ENCODE measurements at places on chromosomes 2 and 18.

GRCh38 chr2:188243381-188243780 is 48.3 kb upstream of the GULP1 start:
- no peak for DNase-seq

DNA sequence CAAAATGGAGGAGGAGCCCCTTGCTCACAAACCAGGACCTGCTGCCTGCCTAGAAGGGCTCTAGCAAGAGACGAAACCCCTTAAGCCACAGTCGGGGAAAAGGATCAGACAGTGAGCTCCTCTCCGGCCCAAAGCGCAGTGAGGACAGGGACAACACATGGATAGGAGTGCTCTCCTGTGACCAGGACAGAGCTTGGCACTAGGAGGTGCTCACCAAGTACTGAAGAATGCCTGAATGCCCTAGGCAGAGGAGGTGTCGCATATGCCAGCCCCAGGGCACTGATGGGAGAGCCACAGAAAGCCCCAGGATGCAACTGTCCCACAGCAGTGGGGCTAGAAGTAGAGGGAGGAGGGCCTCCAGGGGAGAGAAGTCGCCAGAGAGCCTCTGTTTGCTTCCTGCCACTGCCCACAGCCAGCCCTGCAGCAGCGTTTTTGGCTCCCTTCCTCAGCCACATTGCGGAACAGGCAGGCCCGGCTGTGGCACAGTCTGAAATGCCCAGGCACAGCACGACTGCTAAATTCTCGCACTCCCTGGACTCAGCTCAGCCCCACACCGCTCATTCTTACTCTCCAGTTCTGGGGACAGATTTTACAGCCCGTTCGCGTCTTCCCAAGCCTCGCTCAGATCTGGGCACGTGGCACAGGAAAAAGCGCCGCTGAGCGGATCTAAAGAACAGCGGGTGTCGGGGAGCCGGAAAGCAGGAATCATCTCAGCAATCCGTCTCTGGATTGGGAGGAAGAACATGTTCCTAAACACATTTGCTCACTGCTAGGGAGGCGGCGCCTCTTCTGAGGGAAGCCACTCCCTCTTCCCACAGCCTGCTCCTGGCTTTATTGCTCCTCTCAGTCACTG is 98.7 kb upstream of the POU3F3 start:
- DNase-seq = no peak

DNA sequence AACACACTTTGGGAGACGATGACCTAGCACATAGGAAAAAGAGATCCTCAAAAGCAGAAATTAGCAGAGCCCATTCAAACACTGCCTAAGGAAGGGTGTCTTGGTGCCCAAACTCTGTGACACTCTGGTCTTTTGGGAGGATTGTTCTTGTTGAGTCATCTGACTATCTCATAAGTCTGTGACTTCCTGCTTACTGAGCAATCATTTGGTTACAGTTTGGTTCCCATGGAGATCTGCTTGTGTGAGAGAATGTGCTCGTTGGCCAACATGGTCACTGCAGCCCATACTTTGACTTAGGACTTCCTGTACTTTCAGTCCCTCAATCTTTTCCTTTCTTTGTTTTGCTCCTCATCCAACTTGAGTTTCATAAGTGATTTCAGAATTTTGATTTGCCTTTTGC is 602.9 kb downstream of the NYAP2 start:
- DNase-seq = no peak

DNA sequence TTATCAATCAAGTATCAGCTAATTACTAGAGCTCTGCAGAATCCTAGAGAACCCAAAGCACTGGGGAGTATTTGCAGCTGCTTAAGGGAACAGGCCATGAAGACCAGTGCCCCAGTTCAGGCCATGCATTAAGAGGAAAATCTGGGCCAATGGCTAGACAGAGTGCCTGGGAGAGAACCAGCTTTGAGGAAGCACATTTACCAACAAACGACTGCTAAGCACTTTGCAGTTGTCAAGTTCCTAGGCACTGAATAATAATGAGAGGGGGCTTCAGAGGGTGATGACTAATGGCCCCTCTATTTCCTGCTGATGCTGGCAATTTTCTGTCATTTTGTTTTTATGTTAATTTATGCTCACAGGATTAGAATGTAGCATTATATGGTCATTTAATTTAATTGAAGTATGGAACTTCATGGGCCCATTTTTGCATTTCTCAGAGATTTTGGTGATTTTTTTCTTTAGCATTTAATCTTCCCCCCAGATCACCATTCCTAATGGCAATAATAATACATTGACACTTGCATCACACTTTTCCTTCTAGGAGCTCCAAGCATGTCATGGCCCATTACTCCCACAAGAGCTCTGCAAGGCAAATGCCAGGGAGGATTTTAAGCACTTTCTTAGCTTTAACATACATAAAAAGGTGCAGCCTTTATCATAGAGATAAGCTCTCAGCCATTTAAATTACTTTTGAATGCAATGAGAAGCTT is 147.7 kb upstream of the SPATS2L start:
- DNase-seq = no peak

DNA sequence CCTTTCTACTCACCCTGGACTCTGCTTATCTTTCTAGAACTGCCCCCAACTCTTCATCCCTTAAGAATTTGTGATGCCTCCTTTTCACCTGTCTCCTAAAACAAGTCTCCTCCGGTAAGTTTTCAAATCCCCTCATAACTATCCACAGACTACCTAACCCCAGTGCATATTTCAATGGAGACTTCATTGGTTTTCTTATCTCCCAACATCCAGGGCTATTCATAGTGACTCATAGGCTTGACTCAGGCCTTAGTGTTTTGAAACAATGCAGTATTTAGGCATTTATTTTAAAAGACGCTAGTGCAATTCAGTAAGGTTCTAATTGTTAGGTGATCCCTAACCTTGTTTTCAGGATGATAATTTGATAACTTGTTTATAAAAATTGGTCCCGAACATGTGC is 399.2 kb downstream of the CPS1 start:
- no peak for DNase-seq

DNA sequence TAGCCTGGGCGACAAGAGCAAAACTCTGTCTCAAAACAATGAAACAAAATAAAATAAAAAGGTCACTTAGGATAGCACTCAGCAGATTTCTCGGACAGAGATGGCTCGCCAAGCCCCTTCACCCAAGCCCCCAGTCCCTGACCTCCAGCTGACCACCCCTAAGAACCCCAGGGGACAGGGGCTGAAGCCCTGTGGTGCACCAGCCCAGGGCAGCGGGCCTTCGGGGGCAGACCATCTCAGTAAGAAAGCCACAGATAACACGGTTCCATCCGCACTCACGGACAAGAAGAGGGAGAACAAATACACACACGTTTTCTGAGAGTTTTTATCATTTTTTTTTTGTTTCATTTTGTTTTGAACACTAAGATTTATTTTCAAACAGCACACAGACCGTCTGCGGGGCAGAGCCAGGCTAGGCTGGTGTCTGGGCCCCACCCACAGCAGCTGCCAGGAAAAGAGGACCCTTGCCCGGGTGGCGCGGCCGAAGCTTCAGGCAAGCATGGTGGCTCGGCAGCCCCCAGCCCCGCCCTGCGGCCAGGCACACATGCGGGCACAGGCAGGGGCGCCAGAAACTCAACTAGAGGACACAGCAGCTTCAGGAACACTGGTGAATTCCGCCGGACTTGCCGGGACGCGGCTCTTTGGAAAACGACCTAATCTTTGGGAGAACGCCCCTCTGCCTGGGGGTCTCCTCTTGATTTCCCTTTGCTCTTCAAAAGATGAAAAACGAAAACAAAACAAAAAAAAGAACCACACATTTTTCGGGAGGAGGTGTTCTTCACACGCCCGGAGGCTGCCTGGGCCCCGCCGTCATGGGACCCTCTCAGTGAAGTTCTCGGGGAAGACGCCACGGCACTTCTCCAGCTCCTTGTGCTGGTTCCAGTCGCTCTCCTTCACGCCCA is 59.0 kb downstream of the BIN1 start:
- DNase-seq = no peak

DNA sequence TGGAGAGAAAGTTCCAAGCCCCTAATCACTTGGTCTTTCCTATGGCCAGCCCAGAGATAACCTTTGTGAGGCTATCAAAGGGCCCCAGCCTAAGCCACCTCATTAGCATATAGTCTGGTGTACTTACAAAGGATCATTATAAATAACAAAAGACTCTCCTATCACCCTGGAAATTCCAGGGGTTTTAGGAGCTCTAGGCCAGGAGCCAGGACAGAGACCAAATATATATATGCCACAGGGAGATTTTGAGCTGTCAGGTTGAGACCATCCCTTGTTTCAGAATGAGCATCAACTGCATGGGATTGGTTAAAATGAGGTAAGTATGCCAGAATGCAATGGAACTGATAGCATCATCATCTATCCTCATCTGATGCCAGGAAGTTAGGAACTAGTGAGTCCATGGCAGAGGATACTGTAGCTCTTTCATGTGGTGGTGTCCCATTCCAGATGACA is 32.1 kb upstream of the CHRNA1 start:
- no peak for DNase-seq

DNA sequence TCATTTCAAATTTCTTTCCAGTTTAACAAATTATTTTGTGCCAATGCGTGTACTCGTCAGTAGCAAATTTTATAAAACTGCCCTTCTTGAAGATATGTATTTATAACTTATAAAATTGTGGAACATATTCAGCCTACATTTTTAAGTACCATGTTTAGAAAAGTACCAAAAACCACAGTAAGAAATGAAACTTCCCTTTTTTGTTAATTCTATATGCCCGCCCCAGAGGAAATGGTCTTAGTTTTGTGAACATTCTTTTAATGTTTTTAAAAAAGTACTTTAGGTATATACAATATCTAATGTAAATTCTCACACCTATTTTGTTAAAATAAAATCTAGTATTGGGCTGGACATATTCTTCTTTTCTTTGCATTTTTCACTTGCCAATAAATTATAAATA is 1.2 kb downstream of the UGT1A9 start:
- DNase-seq = no peak

- no peak for DNase-seq
Measured at GRCh38 chr2:63678085-63678484, 89.3 kb downstream of the MDH1 start.

GRCh38 chr2:128591022-128591860 is 272.6 kb upstream of the HS6ST1 start:
- DNase-seq = no peak

- DNase-seq = no peak
Measured at GRCh38 chr2:57461624-57462023, 585.0 kb upstream of the VRK2 start.

- no peak for DNase-seq
Measured at GRCh38 chr18:27184115-27185024, 738 bp downstream of the CHST9 start.

- DNase-seq = no peak
Measured at GRCh38 chr2:128753800-128754199, 435.1 kb upstream of the HS6ST1 start.

DNA sequence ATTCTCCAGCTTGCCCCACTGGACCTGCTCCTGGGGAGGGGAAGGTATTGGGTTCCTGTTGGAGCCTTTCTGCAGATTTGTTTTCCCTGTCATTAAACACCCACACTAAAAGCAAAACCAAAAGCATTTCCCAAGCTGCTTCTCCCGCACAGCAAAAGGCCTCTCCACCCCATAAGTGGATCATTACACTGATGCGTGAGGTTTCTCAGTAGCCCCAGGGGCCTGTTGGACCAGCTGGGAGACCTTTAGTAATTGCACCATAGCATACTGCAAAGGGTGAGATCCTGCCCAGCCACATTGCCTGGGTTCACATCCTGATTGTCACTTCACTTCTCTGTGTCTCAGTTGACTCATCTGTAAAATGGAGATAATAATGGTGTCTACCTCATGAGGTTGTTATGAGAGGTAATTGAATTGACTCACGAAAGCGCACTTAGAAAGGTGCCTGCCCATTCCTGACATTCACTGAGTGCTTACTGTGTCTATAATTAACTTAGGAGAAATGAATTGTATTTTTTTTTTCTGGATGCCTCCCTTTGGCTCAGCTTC is 43.9 kb downstream of the TOGARAM2 start:
- DNase-seq = no peak

DNA sequence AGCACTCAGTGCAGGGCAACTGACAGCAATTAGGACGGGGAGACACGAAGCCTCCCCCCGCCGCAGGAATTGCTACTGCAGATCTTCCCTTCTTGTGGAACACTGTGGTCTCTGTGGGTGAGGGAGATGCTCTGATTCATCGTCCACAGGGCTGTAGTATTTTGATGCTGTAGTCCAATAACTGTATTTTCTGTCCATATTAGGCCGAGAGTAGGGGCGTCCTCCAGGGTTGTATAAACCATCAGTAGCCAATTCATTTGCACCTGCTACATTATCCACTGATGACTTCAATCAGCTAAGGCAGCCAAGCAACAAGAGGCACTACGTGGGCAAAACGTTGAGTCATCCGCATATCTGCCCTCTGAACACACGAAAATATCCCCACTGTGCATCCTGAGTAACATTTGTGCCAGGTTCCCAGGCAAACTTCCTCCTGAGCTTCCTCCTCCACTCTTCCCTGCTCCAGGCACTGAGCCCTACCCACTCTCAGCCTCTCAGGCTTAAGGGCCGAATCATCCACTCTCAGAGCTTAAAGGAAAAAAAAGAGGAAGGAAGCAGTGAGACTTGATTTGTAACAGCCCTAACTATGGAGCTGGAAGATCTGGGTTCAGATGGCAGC is 62.1 kb downstream of the LBH start:
- DNase-seq = no peak

DNA sequence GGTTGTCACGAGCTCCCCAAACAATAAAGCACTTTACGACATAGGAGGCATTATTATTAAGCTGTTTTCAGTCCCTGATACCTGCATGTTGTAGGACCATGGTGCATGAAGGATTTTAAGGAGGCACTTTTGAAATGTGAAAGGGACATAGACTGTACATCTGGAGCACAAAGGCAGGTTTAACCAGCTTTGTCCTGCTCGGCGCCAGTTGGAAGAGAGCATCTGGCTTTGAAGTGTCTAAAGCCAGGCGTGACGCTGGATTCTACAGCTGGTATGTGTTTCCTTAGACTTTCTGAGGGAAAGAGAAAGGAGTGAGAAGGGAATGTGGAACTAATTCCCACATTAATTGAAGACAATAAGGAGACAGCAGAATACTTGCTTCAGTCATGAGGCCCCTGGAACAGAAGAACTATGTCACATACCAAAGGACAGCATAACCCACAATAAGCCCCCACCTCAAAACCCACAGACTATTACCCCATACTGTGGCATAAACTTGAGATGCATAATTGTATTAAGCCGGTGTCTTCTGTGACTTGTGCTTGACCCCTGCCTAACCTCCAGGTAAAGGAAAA is 381.0 kb upstream of the MEX3C start:
- DNase-seq = no peak

- no peak for DNase-seq
Measured at GRCh38 chr2:230885463-230886130, 20.9 kb downstream of the ITM2C start.

- DNase-seq = no peak
Measured at GRCh38 chr2:9286554-9287399, 80.2 kb downstream of the ASAP2 start.

DNA sequence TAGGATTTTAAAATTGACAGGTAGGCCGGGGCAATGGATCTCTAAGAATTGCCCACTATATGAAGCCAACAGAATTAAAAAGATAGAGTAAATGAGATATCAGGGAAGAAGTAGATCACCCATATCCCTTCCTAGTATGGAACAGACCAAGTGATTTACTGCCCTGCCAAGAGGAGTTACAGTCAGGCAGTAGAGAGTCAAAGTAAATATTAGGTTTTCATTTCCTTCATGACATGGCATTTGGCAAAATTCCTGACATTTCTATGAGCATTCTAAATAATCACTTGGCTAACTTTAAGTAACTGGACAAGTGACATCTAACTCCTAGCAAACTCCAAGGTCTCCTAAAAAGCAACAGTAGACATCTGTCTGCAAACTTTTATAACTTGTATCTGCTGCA is 33.5 kb downstream of the GALNT5 start:
- DNase-seq = no peak

- DNase-seq = no peak
Measured at GRCh38 chr2:24721470-24721869, 71.7 kb downstream of the PTRHD1 start.

Measured in CD4-positive, alpha-beta T cell (primary cell).